ENCODE measurements at places on chromosomes 16 and 17.

GRCh38 chr16:4360538-4361021, 9.5 kb upstream of the PAM16 start:
- no peak overlapping the region for H3K27ac ChIP-seq
- peak; percentile 49 for ATAC-seq
- no peak overlapping the region for H3K4me3 ChIP-seq
- H3K27me3 ChIP-seq: no peaks in the 10 kb centered on the region

- H3K4me1 ChIP-seq: peaks cover 8% of the 10 kb centered on the region
- H3K36me3 ChIP-seq: peaks cover 12% of the 10 kb centered on the region
- no peak overlapping the region for H3K4me3 ChIP-seq
- H3K27ac ChIP-seq: no peak overlapping the region
- no peaks in the 10 kb centered on the region for H3K27me3 ChIP-seq
- peak; percentile 15 for ATAC-seq
Observed at GRCh38 chr16:68233085-68233834, 2.7 kb downstream of the ESRP2 start.

DNA sequence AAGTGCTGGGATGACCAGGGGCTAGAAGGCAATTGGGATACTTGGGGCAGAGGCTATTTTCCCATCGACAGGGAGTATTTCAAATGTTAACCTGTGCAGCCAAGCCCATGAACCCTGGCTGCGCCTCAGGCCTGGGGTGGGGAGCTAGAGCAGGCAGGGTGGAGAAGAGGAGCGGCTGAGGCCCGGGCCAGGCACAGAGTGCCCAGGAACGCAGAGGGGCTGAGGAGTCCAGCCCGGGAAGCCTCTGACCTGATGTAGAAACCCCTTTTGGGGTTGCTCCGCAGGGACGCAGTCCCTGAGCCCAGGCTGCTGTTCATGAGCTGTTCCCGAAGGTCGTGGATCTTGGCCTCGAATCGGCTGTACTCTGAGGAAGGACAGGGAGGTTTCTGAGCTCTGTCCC, 16.8 kb upstream of the ASGR1 start:
- H3K4me3 ChIP-seq: no peak overlapping the region
- no peaks in the 10 kb centered on the region for H3K4me1 ChIP-seq
- no peaks in the 10 kb centered on the region for H3K27me3 ChIP-seq
- ATAC-seq: no peak
- no peaks in the 10 kb centered on the region for H3K36me3 ChIP-seq

DNA sequence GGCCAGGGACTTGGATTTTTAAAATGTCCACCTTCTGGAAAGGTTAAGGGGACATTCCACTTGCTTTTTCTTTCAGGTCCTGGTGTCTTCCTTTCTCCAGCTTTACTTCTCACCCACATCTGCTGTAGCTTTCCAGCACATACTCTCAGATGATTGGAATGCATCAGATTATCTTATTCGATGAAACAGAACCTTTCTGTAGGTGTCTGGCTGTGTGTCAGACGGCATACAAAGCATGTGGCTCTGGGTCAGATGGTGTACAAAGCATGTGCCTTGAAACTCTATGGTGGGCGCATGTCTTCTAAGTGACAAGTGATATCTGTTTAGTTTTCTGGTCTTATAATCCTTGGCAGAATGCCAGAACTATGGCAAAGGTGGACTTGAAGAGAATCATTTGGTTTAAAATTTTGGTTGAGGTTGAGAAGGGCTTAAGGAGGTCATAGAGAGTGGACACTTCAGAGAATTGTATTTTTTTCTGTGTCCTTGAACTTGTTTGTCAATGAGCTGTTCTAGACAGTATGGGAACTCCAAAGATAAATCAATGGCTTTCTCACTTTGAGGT, 125.3 kb downstream of the FTO start:
- no peak overlapping the region for H3K27ac ChIP-seq
- no peak overlapping the region for H3K4me3 ChIP-seq
- peaks cover 43% of the 10 kb centered on the region for H3K36me3 ChIP-seq
- peaks cover 6% of the 10 kb centered on the region for H3K4me1 ChIP-seq

DNA sequence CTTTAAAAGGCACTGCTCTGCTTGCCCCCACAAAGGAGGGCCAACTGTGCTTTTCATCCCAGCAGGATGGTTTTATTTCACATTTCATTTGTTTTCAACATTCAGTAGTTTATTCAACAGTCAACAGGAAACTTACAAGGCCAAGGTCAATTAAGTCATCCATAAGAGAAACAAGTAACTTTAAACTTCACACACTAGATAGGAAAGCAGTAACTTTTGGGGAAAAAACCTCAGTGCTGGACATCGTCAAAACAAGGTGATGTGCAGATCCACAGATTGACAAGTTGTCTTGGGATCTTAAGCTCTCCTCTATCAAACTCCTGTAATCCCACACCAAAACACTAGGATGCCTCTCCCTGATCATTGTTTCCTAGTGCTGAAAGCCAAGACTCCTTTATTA, 18.5 kb downstream of the NFE2L1 start:
- H3K27me3 ChIP-seq: no peaks in the 10 kb centered on the region
- peak overlapping the region; percentile 15 for H3K27ac ChIP-seq
- no peaks in the 10 kb centered on the region for H3K4me1 ChIP-seq
- no peak overlapping the region for H3K4me3 ChIP-seq

GRCh38 chr16:77169650-77170236, 21.2 kb upstream of the MON1B start:
- peaks cover 34% of the 10 kb centered on the region for H3K27me3 ChIP-seq
- H3K4me1 ChIP-seq: no peaks in the 10 kb centered on the region
- H3K4me3 ChIP-seq: no peak overlapping the region
- H3K36me3 ChIP-seq: no peaks in the 10 kb centered on the region
- peak; percentile 71 for ATAC-seq
- H3K27ac ChIP-seq: no peak overlapping the region

- peaks cover 59% of the 10 kb centered on the region for H3K36me3 ChIP-seq
- no peaks in the 10 kb centered on the region for H3K27me3 ChIP-seq
- peak; percentile 4 for ATAC-seq
- peak overlapping the region; percentile 95 for H3K4me3 ChIP-seq
Observed at GRCh38 chr17:7307686-7308624, 527 bp downstream of the EIF5A start.

- H3K27me3 ChIP-seq: no peaks in the 10 kb centered on the region
- ATAC-seq: no peak
- H3K36me3 ChIP-seq: peaks cover 9% of the 10 kb centered on the region
- no peaks in the 10 kb centered on the region for H3K4me1 ChIP-seq
- H3K27ac ChIP-seq: no peak overlapping the region
- no peak overlapping the region for H3K4me3 ChIP-seq
Observed at GRCh38 chr17:64158831-64159590, 29.1 kb upstream of the ERN1 start.

- no peak for ATAC-seq
- no peaks in the 10 kb centered on the region for H3K36me3 ChIP-seq
Observed at GRCh38 chr17:35752471-35752870, 568 bp downstream of the GAS2L2 start.

DNA sequence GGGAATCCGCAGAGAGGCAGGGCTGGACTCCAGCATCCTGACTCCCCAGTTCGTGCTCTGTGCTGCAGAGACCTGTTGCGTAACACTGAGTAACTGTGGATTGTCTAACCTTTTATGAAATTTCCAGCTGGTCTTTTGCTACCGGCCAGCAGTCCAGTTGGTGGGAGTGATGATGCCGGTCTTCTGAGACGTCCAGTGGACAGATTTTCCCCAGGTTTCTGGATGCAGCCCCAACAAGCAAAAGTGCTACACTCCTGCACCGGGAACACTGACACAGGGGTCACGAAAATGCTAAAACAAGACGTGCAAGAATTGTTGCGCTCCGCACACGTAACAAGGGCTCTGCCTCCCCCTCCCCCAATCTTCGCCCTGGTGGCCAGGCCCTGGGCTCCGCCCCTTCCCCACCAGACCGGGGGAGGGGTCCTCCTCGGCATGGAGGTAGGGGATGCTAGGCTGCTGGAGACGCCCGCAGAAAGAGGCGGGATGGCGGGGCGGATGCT, 701 bp upstream of the MRC2 start:
- peaks cover 12% of the 10 kb centered on the region for H3K36me3 ChIP-seq
- ATAC-seq: no peak
- peaks cover 12% of the 10 kb centered on the region for H3K4me1 ChIP-seq

- H3K36me3 ChIP-seq: no peaks in the 10 kb centered on the region
- H3K4me3 ChIP-seq: peak overlapping the region; percentile 10
- peaks cover 12% of the 10 kb centered on the region for H3K27me3 ChIP-seq
- H3K4me1 ChIP-seq: peaks cover 9% of the 10 kb centered on the region
- ATAC-seq: no peak
- peak overlapping the region; percentile 44 for H3K27ac ChIP-seq
Observed at GRCh38 chr17:60164697-60165096, 14.9 kb downstream of the CA4 start.

GRCh38 chr17:43860077-43860725, 13.2 kb downstream of the CD300LG start:
- H3K36me3 ChIP-seq: no peaks in the 10 kb centered on the region
- peaks cover 8% of the 10 kb centered on the region for H3K27me3 ChIP-seq
- ATAC-seq: no peak
- no peaks in the 10 kb centered on the region for H3K4me1 ChIP-seq

- ATAC-seq: no peak
- H3K36me3 ChIP-seq: no peaks in the 10 kb centered on the region
- H3K27me3 ChIP-seq: peaks cover 8% of the 10 kb centered on the region
Observed at GRCh38 chr16:77462894-77463293, 28.1 kb upstream of the ADAMTS18 start.

GRCh38 chr17:27597783-27598320, 33.1 kb upstream of the LGALS9 start:
- H3K4me3 ChIP-seq: no peak overlapping the region
- H3K36me3 ChIP-seq: peaks cover 38% of the 10 kb centered on the region
- no peak overlapping the region for H3K27ac ChIP-seq
- no peak for ATAC-seq
- H3K27me3 ChIP-seq: no peaks in the 10 kb centered on the region
- H3K4me1 ChIP-seq: no peaks in the 10 kb centered on the region

DNA sequence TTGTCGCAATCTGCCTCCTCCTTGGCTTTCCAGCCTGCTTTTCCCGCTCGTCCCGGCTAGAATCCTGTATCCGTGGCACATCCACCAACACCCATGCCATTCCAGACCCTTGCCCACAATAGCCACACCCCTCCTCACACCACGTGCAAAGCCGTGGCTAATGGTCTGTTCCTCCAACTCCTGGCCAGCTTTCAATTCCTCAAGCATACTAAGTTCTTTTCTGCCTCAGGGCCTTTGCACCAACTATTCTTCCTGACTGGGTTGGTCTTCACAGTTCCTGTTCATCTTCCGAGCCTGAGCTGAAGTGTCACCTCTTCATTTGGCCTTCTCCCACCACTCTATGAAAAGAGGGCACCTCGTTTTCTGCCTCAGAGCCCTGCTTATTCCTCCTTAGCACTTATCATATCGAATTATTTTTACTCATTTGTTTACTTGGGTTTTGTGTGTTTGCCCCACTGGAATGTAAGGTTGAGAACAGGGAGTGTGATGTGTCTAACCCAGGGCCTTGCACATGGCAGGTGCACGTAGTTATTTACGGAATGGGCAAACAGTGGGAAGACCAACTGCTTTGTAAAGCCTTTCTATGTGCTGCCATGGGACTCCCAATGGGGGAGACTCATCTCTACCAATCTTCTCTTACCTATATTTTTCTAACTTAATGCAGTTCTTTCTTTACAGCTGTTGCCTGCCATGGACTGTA, 69.0 kb downstream of the CDK5R1 start:
- no peaks in the 10 kb centered on the region for H3K36me3 ChIP-seq
- no peak overlapping the region for H3K27ac ChIP-seq
- no peaks in the 10 kb centered on the region for H3K27me3 ChIP-seq

DNA sequence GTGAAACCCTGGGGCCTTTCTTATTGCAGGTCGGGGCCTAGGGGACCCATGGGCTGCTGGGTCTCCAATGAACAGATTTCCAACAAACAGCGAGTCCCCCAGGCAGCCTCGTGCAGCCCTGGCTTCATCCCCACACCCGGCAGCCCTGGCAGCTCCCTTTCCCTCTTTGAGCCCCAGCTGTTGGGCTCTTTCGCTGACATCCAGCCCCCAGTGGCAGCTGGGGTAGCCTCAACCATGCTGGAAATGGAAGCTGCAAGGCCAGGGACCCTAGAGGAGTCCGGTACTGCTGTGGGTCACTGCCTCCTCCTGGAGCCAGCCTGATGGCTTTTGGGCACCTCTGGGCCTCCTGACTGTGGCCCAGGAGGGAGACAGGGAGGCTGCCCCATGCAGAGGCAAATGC, 5.9 kb downstream of the RPUSD1 start:
- no peaks in the 10 kb centered on the region for H3K36me3 ChIP-seq
- H3K4me3 ChIP-seq: no peak overlapping the region
- H3K27me3 ChIP-seq: peaks cover 3% of the 10 kb centered on the region
- H3K4me1 ChIP-seq: no peaks in the 10 kb centered on the region
- no peak for ATAC-seq
- H3K27ac ChIP-seq: no peak overlapping the region

GRCh38 chr16:50265260-50265659, 1.1 kb upstream of the ADCY7 start:
- H3K4me3 ChIP-seq: peak overlapping the region; percentile 96
- H3K27ac ChIP-seq: peak overlapping the region; percentile 99
- peaks cover 17% of the 10 kb centered on the region for H3K36me3 ChIP-seq
- H3K27me3 ChIP-seq: no peaks in the 10 kb centered on the region
- no peak for ATAC-seq
- H3K4me1 ChIP-seq: peaks cover 38% of the 10 kb centered on the region

- H3K4me3 ChIP-seq: no peak overlapping the region
- ATAC-seq: no peak
- H3K36me3 ChIP-seq: no peaks in the 10 kb centered on the region
- peaks cover 38% of the 10 kb centered on the region for H3K27me3 ChIP-seq
- H3K4me1 ChIP-seq: no peaks in the 10 kb centered on the region
Observed at GRCh38 chr17:55666806-55667205, 55.9 kb downstream of the TMEM100 start.

DNA sequence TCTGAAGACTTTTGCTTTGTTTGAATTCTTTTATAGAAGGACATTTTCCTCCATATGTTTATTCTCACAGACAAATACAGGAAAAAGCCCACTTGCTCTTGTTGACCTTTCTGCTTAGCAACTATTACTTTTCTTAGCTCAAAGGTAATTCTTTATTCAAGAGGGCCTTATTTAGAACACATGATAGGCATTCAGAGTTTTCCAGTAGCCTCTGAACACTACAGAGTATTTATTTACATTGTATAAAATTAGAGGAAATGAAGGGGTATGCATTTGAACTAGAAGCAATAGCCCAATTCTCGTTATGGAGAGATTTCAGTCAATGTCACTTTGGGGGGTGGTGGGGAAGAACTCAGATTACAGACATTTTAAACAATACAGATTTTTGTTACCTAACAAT, 581.7 kb downstream of the KCNJ2 start:
- H3K4me3 ChIP-seq: no peak overlapping the region
- H3K4me1 ChIP-seq: no peaks in the 10 kb centered on the region
- no peaks in the 10 kb centered on the region for H3K36me3 ChIP-seq
- ATAC-seq: no peak

DNA sequence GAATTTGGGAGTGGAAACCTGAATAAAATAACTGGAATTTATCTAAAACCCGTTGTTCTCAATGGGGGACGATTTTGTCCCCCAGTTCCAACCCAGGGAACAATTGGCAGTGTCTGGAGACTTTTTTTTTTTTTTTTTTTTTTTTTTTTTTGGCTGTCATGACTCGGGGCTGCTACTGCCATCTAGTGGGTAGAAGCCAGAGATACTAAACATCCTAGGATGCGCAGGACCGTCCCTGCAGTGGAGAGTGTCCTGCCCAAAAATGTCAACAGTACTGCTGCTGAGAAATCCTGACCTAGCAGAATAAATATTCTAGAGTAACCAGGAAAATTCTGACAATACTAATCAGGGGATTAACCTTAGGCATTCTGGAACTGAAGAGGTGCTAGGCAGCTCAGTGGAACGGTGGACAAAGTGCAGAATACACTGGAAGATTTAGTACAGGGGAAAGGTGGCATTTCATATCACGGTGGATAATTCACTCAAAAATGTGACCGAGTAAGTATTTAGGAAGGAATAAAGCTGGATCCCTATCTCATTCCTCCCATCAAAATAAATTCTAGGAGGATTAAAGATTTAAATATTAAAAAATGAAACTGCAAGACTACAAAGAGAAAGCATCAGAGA, 107.6 kb downstream of the SPECC1 start:
- H3K36me3 ChIP-seq: no peaks in the 10 kb centered on the region
- no peaks in the 10 kb centered on the region for H3K4me1 ChIP-seq
- H3K4me3 ChIP-seq: no peak overlapping the region
- no peak overlapping the region for H3K27ac ChIP-seq
- ATAC-seq: peak; percentile 81

Data from activated T-helper 17 cell treated with anti-CD3 and anti-CD28 coated beads, Interleukin-2, amount 50 U/mL, for 72 hours (primary cell).